Renal pelvis (tissue), 12 donors: ENCODE measurements at places on chromosomes 1 and 21. TPM values are rescaled to one million over a fixed set of nuclear protein-coding genes. Genes with fewer than 3 reads are reported as not detected.

The ZNF593OS gene
- 1.2 TPM for polyA plus RNA-seq

The RGS1 gene
- polyA plus RNA-seq = 1.3 TPM

The MAP3K21 gene
- 22.5 TPM for polyA plus RNA-seq

- DNase-seq = no peak
Observed at GRCh38 chr1:162656266-162656665, 24.0 kb downstream of the DDR2 start.

DNA sequence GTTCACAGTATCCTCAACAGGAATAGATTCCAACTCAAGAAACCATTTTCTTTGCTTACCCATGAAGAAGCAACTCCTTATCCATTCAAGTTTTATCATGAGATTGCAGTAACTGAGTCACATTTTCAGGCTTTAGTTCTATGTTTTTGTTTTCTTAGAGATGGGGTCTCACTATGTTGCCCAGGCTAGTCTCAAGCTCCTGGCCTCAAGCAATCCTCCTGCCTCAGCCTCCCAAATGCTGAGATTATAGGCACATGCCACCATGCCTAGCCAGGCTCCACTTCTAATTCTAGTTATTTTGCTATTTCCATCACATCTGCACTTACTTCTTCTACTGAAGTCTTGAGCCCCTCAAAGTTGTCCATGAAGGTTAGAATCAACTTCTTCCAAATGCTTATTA lies 143.3 kb upstream of the HP1BP3 start:
- DNase-seq = no peak

DNA sequence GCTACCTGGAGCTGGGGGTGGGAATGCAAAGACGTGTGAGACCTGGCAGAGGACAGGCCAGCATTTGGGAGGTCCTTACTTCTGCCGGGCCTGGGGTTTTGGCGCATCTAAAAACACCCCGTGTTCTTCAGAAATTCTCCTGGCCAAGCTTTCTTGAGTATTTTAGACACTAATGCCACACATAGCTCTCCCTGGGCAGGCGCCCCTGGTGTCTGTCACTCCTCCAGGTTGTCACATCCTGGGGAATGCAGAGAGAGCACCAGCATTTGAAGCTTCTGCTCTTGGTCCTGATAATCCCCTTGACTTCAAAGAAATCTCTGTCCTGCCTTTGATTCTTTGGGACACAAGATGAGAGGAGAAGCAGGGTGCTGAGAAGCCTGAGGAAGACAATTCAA lies 6.0 kb downstream of the CAPN9 start:
- no peak for DNase-seq

DNA sequence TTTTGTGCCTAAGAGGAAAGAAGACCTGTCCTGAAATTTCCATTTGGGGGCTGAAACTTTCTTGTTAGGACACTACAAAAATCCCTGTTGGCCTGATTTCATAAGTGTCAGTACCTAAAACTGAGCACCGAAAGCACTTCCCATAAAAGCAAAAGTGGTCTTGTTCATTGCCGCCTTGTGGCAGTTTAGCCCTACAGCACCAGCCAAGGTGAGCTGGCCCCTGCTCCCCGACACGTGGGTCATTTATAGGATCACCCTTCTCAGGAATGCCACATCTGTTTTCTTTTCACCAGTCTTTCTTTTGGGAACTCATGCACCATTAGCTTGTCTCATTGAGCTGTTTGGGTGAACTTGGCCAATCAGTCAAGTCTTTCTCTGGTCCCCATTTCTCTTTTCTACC lies 155.8 kb upstream of the KAZN start:
- no peak for DNase-seq

- no peak for DNase-seq
Observed at GRCh38 chr1:145751491-145752037, 32.3 kb downstream of the CD160 start.

DNA sequence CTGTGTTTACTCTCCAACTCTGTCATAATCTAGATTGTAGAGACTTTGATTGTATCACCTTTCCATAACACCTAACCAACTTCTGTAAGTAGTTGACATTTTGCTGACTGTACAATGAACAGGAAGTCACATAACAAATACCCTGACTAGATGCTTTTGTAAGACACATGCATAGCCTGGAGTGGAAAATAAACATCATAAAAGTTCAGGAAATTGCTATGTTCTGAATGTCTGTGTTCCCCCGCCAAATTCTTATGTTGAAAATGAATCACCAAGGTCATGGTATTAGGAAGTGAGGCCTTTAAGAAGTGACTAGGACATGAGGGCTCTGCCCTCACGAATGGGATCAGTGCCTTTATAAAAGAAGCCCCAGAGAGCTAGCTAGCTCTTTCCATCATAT lies 40.4 kb upstream of the ZSWIM5 start:
- DNase-seq = no peak
